ENCODE measurements at places on chromosomes 2 and 18. TPM values are rescaled to one million over a fixed set of nuclear protein-coding genes. Genes with fewer than 3 reads are reported as not detected.

MYO7B gene
- 5.2 TPM for polyA plus RNA-seq

NOL4 gene
- 0.11 TPM for polyA plus RNA-seq

ABCB11 gene
- polyA plus RNA-seq, result 0.09 TPM

NMUR1 gene
- 0.11 TPM for polyA plus RNA-seq

BBS5 gene
- polyA plus RNA-seq, result 7.8 TPM

- no peak for DNase-seq
These were observed 45.1 kb downstream of the DPYSL5 start for GRCh38 chr2:26892922-26893524.

- no peak for DNase-seq
These were observed 193.1 kb upstream of the UBE2E3 start for GRCh38 chr2:180787330-180787729.

DNA sequence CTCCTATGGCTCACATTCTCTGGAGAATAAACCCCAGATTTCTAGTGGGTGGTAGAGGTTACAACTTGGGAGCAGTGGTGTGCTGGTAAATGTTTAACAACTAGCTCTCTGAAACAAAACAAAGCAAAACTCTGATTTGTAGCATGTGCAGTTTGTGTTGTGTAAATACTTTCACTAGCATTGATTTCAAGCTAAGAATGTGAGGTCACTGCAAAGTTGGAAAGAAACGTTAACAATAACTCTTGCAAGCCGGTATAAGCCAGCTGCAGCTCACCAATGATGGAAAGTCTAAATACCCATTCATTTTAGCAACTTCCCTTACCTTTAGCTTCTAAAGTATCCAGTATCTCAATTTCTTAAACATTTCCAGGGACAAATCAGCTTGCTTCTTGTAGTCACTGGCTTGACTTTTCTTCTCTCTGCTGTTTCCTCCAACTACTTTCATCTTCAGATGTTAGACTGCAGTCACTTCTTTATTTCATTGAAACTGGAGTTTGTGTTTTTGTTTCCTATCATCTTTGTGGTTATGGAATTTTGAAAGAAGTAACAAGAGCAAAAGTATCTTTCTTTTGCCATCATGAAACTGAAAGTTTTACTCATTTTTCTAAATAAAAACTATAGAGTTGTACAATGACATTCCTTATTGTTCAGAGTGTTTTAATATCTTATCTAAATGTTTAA, 140.2 kb downstream of the PLCL1 start:
- DNase-seq, result no peak

DNA sequence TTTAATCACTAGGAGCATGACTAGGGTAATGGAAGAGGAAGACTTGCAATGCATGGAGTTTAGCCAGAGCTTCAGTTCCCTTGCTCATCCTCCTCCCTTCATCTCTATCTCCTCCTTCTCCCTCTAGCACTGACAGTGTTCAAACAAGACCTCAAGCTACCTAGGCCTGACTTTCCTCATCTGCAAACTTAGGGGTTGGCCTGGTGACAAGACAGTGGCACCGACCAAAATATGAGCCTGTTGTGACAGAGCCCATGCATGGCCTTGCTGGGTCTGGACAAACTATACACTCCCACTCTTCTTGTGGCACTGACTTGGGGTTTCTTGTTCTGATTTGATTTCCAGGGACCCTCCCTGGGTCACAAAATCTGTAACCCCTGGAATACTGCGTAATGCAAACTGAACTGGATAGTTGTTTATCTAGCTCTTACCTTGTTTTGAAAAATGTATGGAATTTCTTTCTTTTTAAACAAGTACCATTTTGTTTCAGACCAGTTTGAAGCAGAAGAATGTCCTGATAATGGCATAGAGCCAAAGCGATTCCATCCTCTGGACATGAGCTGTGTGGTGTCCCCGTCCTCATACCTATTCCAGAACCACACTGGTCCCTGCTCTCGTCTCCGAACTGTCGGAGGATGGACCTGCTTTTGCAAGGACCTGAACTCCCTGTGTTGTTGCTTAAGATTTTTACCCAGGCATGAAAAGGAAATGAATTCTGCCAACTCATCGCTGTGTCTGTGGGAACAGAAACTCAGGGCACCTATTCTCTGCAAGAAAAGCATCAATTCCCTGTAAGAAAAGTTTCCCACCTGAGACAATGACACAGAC, 33.4 kb upstream of the PPP4R1 start:
- DNase-seq, result no peak

DNA sequence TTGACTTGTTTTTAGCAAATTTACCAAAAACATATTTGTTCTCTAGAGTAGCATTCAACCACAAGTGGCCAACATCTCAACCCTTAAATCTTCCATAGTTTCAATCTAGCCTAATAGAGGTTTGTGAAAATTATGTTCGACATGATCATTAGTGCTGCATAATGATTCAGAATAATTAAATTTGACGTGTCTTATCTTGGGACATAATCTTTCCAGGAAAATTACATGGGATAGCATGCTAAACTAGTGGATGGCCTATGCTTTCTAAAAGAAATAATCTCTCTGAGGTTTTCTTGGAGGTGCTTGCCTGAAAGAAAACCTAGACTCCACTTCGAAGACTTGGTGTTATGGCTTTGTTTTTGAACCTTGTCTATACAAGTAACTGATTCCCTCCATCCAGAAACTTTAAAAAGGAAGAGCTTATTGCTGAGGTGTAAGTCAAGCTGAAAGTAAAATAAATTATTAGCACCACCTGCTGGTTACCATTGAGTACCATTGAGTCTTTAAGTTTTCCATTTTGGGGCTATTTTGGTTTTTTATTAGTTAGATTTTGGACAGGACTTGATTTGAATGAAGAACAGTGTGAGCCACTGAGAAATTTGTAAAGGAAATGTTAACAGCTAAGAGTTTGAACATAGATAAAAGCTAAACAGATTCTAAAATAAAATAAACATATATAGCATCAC, 32.7 kb downstream of the COX7A2L start:
- no peak for DNase-seq

DNA sequence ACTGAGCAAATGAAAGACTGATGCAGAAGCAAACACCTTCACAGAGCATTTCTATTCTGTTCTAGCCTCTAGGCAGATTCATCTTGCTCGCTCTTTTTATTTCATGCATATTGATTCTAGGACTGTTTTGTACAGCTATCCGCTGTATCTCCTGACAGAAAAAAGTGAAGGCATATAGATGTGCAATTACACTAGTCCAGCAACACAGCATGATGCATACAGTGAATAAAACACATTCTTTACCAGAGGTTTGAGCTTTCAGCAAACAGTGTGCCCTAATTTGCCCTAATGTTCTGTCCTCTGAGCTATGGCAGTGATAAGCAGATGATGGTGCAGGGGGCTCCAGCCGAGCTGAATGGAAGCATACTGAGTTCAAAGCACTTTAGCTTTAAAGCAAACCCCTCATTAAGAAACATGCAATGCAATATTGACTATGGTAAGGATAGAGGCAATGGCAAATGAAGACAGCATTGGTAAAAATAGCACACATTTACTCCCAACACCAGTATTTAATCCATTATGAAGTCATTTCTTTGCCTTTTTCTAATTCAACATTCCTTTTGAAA, 141.2 kb upstream of the RGPD4 start:
- DNase-seq, result no peak

GRCh38 chr2:135948642-135949355, 36.6 kb downstream of the DARS1 start:
- no peak for DNase-seq

DNA sequence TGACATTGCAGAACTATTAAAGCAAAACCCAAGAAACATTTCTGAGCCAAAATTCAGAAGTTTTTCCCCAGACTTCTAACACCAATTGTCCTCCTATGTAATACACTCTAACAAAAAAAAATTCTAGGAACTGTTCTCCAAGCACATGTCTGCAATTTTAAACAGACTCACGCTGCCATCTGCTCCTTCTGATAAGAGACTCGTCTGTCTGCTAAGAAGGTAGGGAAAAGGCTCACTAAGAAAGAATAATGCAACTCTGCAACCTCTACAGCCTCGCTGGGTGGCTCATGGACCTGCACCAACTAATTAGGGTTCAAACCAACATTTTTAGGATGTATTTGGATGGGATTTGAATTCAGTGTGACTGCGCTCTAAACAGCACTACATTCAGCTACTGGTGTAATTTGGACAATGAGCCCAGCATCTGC, 366.5 kb downstream of the DSC3 start:
- no peak for DNase-seq

All from thymus (tissue), 14 donors.